NCI-H2227 treated with DMSO at 0.1 percent for 48 hours (cell line): ENCODE measurements at places on chromosomes 5 and 9.

- DNase-seq = no peak
Measured at GRCh38 chr9:34541540-34541939, 18.8 kb upstream of the ENHO start.

DNA sequence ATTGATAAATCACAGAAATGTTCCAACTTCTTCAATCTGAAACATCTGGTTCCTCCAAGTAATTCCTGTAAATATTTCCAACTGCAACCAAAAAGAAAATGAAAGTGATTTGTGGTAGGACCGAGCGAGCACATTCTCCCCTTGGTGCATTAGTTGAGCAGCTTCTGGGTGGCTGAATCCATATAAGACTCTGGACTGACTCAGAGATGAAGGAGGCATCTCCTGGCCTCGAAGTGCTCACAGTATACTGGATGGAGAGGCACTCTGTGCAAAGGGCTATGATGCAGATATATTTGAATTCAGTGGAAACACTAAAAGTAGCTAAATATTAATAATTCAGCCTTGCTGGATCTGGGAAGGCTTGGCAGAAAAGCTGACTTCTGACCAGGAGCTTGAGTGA is 265.0 kb downstream of the MARCHF11 start:
- no peak for DNase-seq

- DNase-seq = no peak
Measured at GRCh38 chr9:128282500-128282899, 6.4 kb downstream of the SWI5 start.

DNA sequence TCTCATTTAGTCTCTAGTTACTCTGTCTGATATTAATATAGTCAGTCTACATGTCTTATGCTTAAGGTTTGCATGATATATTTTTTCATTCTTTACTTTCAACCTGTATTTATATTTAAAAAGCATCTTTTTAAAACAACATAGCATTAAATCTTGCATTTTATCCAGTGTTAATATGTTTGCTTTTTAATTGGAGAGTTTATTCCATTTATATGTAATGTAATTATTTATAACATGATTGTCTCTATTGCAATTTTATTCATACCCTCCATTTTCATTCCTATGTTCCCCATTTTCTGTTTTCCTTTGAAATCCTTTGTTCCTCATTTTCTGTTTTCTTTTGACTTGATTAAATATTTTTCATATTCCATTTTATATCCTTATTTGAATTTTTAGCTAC is 13.3 kb downstream of the PCDHB15 start:
- no peak for DNase-seq

- DNase-seq = no peak
Measured at GRCh38 chr9:118882684-118883083, 486.6 kb downstream of the BRINP1 start.
